ENCODE measurements at places on chromosomes 5 and 9.

DNA sequence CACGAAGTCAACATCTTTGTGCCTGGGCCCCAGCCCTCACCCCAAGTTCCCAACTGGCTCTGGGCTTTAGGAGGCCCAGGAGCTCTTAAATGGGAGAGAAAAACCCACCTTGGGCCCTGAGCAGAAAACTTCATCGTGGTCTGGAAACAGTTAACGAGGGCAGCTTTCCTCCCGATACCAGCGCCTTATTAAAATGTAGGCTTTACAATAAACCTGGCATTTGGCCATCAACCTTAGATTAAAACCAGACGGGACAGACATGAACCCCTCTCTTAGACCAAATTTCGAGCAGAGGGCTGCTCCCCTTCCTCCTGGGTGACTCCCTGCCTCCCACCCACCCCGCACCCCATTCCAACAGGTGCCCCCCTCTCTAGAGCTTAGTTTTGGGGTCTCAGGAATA, 39.4 kb downstream of the PRRX2 start:
- DNase-seq, result no peak

DNA sequence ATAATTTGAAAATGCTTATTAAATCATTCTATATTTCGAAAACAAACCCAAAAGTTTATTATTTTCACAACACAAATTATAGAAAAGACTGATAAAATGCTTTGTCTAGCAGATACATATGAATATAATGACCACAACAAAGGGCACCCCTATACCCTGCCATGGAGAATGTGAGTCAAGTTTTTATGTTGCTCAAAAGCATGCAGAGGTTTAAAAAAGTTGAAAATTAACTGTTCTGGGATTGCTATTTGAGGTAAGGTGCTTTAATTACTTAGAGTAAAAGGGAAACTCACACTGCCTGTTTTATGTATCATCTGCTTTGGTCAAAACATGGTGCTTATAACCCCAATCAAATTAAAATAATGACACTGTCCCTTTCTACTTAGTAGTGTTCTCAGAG, 41.0 kb downstream of the MLANA start:
- no peak for DNase-seq

DNA sequence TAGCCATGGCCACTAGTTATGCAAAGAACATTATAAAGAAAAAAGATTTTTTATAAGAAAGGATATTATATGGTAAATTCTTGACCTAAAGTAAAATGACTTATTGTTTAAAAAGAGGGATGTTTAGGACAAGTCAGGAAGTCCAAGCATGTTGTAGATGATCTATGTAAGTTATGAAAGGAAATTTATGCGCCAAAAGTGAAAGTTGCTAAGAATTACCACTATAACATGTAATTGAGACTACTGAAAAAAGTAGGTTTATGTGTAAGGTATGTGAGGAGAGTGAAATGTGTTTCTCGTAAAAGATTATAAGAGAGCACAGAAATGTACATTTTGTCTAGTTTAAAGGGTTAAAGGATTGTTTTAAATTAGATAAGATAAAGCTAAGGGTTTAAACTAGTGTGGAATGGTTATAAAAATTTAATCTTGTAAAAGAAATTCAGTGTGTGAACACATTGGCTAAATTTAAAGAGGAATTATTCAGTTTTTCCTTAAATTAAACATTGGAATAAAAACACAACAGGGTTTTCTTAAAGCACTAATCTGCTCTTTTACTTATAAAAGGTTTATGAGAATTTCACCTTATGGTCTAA, 1100.4 kb upstream of the EDIL3 start:
- no peak for DNase-seq

- DNase-seq, result no peak
Measured at GRCh38 chr9:91210318-91210717, 151.4 kb downstream of the AUH start.

GRCh38 chr9:133786907-133787753, 49.0 kb upstream of the SARDH start:
- DNase-seq, result no peak

DNA sequence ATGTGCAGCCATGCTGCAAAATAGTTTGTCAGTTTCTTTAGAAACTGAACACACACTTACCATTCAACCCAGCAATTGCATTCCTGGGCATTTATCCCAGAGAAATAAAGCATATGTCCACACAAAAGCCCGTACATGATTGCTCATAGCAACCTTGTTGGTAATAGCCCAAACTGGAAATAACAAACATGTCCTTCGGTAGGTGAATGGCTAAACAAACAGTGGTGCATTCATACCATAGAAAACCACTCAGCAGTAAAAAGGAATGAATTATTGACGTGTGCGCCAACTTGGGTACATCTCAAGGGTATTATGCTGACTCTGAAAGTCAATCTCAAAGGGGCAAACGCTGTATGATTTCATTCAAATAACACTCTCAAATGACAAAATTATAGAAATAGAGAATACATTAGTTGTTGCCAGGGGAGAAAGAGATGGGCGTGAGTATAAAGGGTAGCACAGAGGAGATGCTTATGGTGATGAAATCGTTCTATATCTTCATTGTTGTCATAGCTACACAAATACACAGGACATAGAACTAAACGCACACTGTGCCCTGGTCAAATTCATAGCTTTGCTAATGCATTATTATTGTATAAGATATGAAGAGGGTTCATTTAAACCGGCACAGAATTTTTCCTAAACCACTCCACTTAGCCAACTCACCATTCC, 58.2 kb downstream of the DRD1 start:
- no peak for DNase-seq

DNA sequence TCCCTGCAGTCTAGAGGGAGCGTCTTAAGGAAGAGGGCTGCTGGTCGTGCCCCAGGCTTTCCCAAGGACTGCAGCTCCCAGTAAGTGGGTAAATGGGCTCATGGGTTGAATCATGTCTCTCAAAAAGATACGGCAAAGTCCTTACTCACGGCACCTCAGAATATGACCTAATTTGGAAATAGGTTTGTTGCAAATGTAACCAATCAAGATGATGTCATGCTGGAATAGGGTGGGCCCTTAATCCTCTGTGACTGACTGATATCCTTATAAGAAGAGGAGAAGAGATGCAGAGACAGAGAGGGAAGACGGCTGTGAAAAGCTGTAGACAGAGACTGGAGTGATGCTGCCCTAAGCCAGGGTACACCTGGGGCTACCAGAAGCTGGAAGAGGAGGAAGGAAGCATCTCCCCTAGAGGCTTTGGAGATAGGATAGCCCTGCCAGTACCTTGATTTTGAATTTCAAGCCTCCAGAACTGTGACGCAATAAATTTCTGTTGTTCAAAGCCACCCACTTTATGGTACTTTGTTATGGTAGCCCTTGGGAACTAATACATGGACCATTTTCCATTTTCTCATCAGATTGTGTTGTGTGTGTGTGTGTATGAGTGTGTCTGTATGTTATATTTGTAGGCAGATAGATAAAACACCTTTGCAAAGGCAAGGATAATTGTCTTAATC, 15.0 kb downstream of the GALNT10 start:
- no peak for DNase-seq

GRCh38 chr5:133967698-133968203, 674 bp downstream of the C5orf15 start:
- no peak for DNase-seq

GRCh38 chr5:172782169-172783039, 11.4 kb upstream of the DUSP1 start:
- DNase-seq, result no peak

GRCh38 chr5:133405275-133406034, 206.9 kb downstream of the FSTL4 start:
- no peak for DNase-seq

DNA sequence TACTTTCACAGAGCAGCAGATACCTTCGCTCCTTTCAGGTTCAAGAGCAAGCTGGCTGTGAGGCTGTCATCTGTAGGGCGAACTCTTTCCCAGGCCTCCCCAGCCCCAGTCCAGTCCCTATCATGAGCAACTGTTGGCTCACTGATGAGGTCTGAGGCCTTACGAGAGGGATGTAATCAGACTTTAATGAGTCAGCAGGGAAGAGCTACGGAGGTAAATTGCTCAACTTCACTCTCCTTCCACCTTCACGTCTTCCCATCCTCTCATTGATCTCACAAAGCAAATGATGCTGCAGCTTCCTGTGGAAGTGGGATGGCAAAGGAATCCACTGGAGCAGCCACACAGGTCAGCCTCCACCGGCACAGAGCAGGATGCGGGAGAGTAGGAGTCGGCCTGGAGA, 130.7 kb upstream of the TBCA start:
- no peak for DNase-seq

DNA sequence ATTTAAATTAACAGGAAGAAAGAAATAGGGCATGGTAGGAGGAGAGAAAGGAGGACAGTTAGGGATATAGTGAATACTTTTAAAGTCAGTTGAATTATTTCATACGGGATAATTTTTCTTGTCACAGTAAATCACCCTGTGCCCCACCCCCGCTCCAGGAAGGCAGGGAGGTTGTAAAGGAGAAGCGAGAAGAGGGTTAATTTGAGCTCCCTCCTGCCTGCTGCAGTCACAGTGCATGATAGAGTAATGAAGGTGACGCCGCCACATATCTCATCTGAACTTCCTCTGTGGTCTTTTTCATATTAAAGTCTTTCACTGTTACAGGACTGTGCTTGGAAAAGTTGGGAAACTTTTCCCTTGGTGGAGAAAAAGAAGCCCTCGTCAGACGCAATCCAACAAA, 896 bp upstream of the PCSK5 start:
- no peak for DNase-seq

- no peak for DNase-seq
Measured at GRCh38 chr5:67902497-67902830, 313.1 kb upstream of the PIK3R1 start.

- no peak for DNase-seq
Measured at GRCh38 chr9:110143485-110143884, 64.5 kb downstream of the C9orf152 start.

DNA sequence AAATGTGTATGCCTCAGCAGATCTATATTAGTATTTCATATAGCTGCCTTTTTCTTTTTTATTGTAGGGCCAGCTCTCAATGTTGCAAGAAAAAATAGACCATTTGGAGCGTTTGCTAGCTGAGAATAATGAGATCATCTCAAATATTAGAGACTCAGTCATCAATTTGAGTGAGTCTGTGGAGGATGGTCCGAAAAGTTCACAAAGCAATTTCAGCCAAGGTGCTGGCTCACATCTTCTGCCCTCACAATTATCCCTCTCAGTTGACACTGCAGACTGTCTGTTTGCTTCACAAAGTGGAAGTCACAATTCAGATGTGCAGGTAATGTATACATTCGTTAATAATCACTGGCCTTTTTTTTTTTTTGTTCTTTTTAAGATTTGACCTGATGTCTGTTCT, 23.7 kb downstream of the MAN2A1 start:
- DNase-seq, result no peak

GRCh38 chr5:36536616-36537005, 69.8 kb upstream of the SLC1A3 start:
- no peak for DNase-seq

DNA sequence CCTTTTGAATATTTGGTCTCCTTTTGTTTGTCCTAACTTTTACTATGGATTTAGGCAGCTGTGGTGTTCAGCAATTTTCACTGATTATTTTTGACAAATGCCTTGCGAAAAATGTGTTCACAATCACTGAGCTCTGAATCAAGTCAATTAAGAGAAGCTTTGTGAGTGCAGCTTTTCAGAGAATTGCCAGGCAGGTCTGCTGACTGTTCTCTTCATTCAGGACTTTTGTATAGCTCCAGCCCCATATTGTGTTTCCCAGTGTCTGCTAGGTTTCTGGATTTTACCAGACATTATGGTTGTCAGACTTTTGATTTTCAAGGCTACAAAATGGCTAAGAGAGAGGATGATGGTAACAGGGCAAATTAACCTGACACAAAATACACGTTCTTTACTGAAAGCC, 1055.9 kb downstream of the CDH18 start:
- DNase-seq, result no peak

- DNase-seq, result no peak
Measured at GRCh38 chr5:31382051-31382878, 149.6 kb downstream of the DROSHA start.

DNA sequence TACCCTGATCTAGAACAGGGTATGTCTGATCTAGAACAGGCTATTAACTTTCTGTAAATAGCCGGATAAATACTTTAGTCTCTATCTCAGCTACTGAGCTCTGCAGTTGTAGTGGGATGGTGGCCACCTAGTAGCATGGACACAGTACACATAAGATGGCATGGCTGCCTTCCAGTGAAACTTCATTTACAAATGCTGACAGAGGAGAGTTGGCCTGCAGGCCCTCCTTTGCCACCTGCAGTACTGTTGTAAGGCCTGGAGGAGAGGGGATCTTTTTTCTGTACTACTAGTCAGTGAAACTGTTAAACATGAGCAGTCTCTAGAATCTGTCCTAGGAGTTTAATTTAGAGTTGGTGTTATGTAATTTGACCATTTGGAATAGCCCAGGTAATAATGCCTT, 86.0 kb downstream of the TRIO start:
- DNase-seq, result no peak

DNA sequence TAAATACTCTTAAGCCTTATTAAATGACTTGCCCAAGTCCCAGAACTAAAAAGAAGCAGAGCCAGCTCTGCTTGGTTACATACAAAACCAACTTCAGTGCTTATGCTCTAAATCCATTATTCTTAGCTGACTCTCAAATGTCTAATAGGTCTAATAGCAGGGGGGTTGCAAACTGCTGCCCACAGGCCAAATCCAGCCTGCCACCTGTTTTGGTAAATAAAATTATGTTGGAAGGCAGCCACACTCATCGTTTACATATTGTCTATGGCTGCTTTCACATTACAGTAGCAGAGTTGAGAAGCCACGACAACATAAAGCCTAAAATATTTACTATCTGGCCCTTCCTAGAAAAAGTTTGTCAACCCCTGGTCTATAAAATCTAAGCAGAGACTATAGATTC, 69.0 kb downstream of the KLHL3 start:
- no peak for DNase-seq

- no peak for DNase-seq
Measured at GRCh38 chr5:42606464-42606869, 150.2 kb upstream of the CCDC152 start.

DNA sequence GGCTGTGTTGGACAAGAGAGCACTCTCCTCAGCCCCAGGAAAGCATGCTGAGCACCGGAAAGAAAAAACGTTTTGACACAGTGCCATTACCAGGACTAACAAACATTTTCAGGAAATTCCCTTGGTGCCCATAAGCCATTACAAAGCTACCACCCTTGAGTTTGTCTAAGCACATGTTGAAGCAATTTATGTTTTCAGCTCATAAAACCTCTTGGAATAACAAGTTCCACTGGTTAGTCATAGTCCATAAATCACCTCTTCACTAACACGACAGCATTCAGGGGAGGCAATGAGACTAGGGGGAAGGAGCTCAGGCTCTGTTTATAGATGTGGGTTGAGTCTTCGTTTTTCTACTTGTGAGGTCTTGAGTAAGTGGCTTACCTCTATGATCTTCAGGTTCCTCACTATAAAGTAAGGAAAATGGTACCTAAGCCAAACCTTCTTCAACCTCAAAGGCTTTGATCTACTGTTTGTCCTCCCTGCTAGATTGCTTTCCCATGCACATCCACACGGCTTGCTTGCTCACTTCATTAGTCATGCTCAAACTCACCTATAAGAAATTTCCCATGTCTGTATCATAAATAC, 65.4 kb downstream of the DRD1 start:
- DNase-seq, result no peak
